ENCODE measurements at places on chromosomes 11 and 22. TPM values are rescaled to one million over a fixed set of nuclear protein-coding genes. Genes with fewer than 3 reads are reported as not detected.

OR2AT4 gene
- not detected for total RNA-seq

OPCML gene
- total RNA-seq = 0.31 TPM

GRCh38 chr22:45997077-45997776 lies 20.3 kb upstream of the WNT7B start:
- H3K4me3 ChIP-seq = no peak overlapping the region
- H3K27ac ChIP-seq = peak overlapping the region; percentile 22
- H3K36me3 ChIP-seq = no peaks in the 10 kb centered on the region
- DNase-seq = peak; percentile 86
- H3K4me1 ChIP-seq = no peaks in the 10 kb centered on the region

OR4A5 gene
- not detected for total RNA-seq

- no peaks in the 10 kb centered on the region for H3K4me1 ChIP-seq
- no peaks in the 10 kb centered on the region for H3K36me3 ChIP-seq
- H3K27ac ChIP-seq = no peak overlapping the region
- H3K4me3 ChIP-seq = no peak overlapping the region
- DNase-seq = no peak
These were observed 105.7 kb upstream of the TMEM45B start for GRCh38 chr11:129709801-129710398.

GRCh38 chr11:25981998-25982397 lies 349.9 kb upstream of the ANO3 start:
- H3K27ac ChIP-seq = no peak overlapping the region
- no peaks in the 10 kb centered on the region for H3K27me3 ChIP-seq
- no peak for DNase-seq
- H3K4me3 ChIP-seq = no peak overlapping the region
- no peaks in the 10 kb centered on the region for H3K36me3 ChIP-seq

DNA sequence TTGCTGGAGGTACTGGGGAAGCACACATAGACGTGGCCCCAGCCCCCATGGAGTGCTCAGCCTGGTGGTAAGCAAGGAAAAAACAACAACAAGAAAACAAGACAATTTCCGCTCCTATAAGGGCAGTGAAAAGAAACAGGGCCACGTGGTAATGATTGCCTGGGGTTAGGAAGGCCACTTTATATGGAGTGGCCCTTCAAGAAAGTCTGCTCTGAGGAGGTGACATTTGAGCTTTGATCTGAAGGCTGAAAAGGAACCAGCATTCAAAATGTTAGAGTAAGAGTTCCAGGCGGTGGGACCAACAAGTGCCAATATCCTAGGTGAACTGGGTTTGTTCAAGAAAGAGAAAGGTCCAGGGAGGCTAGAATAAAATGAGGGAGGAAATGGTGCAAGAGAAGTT lies 87.6 kb downstream of the SCN3B start:
- H3K4me3 ChIP-seq = no peak overlapping the region
- H3K4me1 ChIP-seq = no peaks in the 10 kb centered on the region
- H3K36me3 ChIP-seq = no peaks in the 10 kb centered on the region
- no peak overlapping the region for H3K27ac ChIP-seq

GRCh38 chr11:71467164-71467563 lies 14.2 kb downstream of the NADSYN1 start:
- no peaks in the 10 kb centered on the region for H3K36me3 ChIP-seq
- no peak overlapping the region for H3K4me3 ChIP-seq
- no peak overlapping the region for H3K27ac ChIP-seq
- no peaks in the 10 kb centered on the region for H3K4me1 ChIP-seq
- DNase-seq = no peak

DNA sequence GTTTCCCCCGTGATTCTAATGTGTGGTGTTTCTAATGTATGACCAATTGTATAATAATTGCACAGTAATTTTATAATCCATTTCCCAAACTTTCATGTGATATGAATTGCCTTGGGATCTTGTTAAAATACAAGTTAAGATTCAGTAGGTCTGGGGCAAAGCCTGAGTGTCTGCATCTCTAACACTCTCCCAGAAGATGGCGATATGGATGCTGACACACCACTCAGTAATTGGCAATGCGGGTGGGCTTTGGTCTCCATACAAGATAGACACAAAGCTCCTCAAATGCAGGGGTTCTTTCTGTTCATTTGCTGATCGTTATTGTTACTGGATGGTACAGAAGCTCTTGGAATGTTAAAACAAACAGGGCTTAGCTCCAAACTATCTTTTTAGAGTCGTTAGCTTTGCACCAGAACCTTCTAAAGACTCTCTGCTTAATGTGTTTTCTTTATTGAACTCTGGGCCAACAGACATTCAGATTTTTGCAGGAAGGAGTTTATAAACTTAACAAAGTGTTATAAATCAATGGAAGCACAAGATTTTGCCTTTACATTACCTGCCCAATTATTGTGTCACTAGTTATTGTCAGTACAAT lies 45.4 kb upstream of the ANO3 start:
- H3K36me3 ChIP-seq = no peaks in the 10 kb centered on the region
- H3K4me1 ChIP-seq = no peaks in the 10 kb centered on the region
- no peak overlapping the region for H3K4me3 ChIP-seq
- H3K27ac ChIP-seq = no peak overlapping the region
- DNase-seq = no peak

- no peak overlapping the region for H3K4me3 ChIP-seq
- H3K4me1 ChIP-seq = peaks cover 26% of the 10 kb centered on the region
- H3K27me3 ChIP-seq = no peaks in the 10 kb centered on the region
- no peak for DNase-seq
- H3K36me3 ChIP-seq = no peaks in the 10 kb centered on the region
These were observed 173.2 kb downstream of the LARGE1 start for GRCh38 chr22:33747029-33747428.

CBLIF gene
- 0.55 TPM for total RNA-seq

DNA sequence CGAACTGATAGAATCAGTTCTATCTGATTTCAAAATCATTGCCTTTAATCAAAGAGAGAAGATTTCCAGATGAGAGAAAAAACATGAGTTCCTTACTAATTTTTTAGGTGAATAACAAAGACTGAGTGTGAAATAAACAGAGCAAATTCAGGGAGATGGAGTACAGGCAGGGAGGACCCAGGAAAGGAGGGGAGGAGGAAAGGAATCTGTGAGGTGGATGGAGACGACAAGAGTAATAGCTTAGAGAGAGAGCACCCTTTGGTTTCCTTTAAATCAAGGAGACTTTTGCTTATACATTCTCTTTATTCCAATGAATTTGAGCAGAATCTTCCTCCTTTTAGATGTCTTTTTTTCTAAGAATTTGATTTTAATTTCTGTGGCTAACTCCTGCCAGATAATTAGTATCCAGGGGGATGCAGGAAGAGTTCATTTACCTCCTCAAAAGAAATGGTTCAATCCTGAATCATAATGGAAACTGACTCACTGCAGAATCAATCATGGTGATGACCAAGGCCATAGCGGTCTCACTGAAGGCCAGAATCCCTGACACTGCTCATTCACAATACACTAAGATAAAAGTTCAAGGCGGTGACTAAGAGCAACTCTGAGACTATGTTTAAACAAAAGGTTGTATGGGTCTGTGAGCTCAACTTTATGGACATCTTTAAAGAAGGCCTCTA lies 234.0 kb upstream of the ZC3H12C start:
- no peaks in the 10 kb centered on the region for H3K27me3 ChIP-seq
- no peak for DNase-seq
- H3K36me3 ChIP-seq = no peaks in the 10 kb centered on the region
- H3K27ac ChIP-seq = no peak overlapping the region
- no peaks in the 10 kb centered on the region for H3K4me1 ChIP-seq
- no peak overlapping the region for H3K4me3 ChIP-seq

Measured in pancreas (tissue), 10 donors.